ENCODE measurements at places on chromosomes 13 and 19. TPM values are rescaled to one million over a fixed set of nuclear protein-coding genes. Genes with fewer than 3 reads are reported as not detected.

DNA sequence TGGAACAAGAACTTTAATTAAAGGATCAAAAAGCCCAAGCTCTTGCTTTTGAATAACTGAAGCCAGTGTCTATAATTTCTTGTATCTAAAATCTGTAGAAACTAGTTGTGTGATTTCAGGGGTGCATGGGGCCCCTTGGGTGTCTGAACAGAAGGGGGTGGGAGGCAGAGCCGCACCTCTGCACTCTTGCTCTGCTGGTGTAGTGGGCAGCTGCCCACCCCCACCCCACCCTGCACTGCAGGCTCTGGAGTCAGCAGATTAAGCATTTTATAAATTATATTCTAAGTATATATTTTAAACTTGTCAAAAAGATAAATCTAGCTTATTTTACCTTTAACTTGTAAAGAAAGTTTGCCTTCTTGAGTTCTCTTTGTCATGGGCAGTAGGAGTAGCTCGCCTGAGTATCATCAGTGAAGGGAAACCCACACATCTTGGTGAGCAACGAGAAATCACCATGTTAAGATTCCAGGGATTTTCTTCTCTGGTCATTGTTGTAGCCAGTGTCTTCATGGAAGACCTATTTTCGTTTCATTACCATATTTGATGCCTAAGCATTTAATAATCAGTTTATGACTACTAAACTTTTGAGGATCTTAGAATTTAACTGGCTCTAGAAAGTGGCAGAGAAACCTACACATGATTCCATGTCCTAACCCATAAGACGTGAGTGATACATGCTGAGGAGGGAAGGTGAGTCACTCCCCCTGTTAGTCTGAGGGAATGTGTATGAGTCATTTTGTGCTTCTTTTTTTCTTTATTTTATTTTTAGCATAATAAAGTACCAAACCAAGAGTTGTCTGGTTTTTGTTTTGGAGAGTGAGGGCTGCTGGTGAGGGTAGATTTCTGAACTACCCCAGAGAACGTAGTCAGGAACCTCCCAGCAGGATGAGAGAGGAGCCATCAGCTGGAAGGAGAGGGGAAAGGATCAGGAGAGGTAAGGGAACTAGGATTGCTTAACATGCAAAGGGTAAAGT, 7.7 kb downstream of the UBE2L5 start:
- no peak for DNase-seq

DNA sequence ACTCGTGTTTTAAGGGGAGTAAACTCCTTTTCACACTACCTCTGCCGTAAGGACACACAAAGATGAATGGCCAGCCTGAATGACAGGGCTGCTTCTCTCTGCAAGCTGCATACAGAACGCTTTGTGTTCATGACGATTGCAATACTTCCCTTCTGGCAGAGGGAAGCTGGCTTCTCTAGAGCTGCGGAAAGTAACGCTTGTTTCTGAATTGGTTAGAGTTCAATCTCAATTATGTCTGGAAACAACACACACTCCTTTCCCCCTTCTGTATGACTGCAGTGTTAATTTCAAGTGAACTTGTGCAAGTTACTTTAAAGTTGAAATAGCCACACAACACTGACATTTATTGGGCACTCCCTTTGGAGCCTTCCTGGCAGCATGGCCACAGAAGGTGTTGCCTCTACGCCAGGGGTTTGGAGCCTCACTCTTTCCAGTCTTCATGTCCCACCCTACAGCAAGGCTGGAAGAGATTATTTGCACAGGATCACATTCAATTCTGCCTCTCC, 242.6 kb downstream of the NDFIP2 start:
- DNase-seq, result peak; percentile 27

DNA sequence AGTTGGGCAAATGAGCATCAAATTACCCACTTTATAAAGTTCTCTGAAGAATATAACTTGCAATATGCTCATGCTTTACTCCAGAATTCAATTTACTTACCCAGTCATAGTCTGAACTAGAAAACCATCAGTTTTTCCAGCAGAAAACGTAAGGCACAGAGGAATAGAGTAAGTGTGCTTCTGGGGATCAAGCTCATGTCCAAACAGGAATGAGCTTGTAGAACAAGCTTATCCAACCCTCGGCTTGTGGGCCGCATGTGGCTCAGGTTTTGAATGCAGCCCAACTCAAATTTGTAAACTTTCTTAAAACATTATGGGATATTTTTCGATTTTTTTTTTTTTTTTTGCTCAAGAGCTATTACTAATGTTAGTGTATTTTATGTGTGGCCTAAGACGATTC, 308.5 kb upstream of the KLF12 start:
- DNase-seq, result no peak

- no peak for DNase-seq
Observed at GRCh38 chr19:18440415-18440877, 2.5 kb upstream of the ISYNA1 start.

- DNase-seq, result no peak
Observed at GRCh38 chr13:48675247-48675646, 21.5 kb downstream of the CYSLTR2 start.

GRCh38 chr19:48448563-48448962, 2.8 kb downstream of the GRWD1 start:
- DNase-seq, result no peak

- DNase-seq, result no peak
Observed at GRCh38 chr13:40340368-40341095, 325.9 kb downstream of the FOXO1 start.

DNA sequence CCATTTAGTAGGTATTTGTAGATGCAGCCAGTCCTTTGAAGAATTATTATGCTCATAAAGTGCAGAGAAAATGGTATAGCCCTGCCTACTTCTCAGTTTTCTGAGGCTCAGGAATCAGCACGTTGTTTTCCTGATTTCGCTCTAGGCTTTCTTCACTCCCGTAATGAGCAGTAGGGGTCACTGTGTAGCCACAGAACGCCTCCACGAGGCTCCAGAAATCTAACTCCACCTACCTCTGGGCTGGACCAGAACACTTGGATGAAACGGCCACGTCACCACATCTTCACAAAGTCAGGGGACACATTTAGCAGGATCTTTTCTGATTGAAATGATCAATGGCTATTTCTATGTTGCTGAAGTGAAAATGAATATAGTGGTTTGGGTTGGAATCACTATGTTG, 49.8 kb upstream of the GTF3A start:
- DNase-seq, result peak; percentile 62

GRCh38 chr19:57047743-57048142, 72.0 kb upstream of the USP29 start:
- no peak for DNase-seq

- DNase-seq, result peak; percentile 53
Observed at GRCh38 chr13:26707122-26708006, 53.2 kb downstream of the GPR12 start.

ADGRE3 gene
- not detected for total RNA-seq

IGSF23 gene
- not detected for total RNA-seq

RNF113B gene
- total RNA-seq, result not detected

CALR3 gene
- not detected for total RNA-seq

TMEM190 gene
- total RNA-seq, result not detected
